ENCODE measurements at places on chromosomes 1 and 21. TPM values are rescaled to one million over a fixed set of nuclear protein-coding genes. Genes with fewer than 3 reads are reported as not detected.

Gene ACTL8
- total RNA-seq: 0.16 TPM

Gene G0S2
- 20.2 TPM for total RNA-seq

Gene ANGPTL1
- 3.0 TPM for total RNA-seq

Gene TNFSF4
- total RNA-seq: 1.3 TPM

All from bronchial smooth muscle cell (primary cell).